ENCODE measurements at places on chromosomes 2 and 18.
A peak's percentile ranks its signal among the peaks of the same experiment; 100 is the strongest.

- DNase-seq: no peak
Observed at GRCh38 chr18:23353459-23353858, 99.6 kb upstream of the RIOK3 start.

- DNase-seq: no peak
Observed at GRCh38 chr2:133871545-133872209, 303.4 kb upstream of the NCKAP5 start.

DNA sequence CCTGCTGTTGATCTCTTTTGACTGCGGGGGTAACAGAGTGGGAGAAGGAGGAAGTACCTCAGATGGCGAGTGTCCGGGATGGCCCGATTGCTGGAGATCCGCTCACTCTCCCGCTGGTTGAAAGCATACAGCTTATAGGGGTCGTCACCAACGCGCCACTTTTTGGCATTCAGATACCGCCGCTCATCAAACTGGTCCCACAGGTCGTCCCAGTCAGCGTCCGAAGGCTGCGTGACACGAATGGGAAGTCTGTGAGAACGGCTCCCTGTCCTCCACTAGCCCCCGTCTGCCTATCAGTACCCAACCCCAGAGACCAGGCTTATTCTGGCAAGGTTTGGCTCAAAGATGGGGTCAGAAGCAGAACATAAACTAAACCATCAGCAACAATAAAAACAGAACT is 145.5 kb downstream of the GALNT14 start:
- no peak for DNase-seq

- no peak for DNase-seq
Observed at GRCh38 chr2:118613737-118614136, 233.7 kb downstream of the EN1 start.

DNA sequence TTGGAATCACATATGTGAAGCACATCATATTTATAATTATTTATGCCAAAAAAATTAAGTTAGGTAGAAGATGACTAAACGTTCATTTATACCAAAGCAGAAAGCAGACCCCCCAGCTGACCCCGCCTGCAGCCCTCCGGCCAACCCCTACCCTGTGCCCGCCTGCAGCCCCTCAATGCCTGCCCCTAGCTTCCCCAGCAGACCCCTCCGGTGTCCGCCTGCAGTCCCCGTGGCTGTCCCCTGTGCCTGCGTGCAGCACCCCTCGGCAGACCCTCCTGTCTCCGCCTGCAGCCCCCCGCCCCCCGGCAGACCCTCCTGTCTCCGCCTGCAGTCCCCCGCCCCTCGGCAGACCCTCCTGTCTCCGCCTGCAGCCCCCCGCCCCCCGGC is 136.2 kb downstream of the NFATC1 start:
- DNase-seq: no peak

GRCh38 chr2:11094021-11094810 is 61.1 kb upstream of the SLC66A3 start:
- no peak for DNase-seq

DNA sequence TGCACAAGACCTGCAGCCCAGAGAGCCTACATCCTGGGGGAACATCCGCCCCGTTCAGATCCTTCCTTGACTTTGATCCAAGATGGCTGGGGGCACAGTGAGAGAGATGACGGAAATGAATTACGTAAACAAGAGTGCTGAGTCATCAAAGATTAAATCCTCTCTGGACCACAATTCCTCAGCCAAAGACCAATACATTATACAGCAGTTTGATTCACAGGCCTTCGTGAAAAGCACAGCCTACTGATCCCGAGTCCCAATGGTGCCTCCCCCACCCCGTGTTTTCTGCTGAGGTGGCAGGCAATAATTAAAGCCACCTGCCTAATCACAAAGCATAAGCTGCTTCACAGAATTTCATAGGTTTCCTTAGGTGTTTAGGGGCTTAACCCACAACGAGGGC is 43.0 kb downstream of the MYO5B start:
- DNase-seq: no peak

DNA sequence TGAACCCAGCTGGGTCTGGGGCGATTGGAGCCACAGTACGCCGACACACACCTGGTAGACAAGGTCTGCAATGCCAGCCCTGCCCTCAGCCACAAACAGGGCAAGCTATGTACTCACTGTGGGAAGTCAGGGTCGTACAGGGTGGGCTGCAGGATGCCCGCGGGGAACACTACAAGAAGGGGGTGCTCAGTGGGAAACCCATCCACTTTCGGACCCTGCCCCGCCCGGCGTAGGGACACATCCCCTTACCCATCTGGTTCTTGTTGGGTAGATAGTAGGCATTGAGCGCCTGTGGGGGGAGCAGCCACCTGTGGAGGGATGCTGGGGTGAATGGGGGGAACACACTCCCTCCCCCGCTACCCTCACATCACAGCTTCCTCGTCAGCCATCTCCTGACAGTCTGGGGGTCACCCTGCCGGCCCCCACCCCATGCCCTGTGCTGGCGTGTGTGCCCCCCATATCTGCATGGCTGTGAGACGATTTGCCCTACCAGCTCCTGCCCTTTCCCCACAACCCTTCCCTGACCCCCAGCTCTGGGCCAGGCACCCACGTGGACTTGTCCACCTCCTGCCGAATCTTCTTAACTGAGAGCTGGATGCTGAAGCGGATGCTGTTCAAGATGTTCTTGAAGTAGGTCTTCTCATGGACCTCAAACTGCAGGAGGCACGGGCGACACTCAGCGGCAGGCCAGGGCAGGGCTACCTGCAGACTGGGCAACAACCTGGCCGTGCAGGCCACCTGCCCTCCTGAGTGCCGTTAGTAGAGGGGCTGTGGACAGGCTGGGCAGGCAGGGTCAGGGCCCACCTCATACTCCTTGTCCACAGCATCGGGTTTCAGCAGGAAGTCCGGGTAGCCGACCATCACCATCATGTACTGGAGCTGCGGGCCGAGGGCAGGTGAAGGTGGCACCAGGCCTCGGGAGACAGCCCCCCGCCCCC is 5.1 kb downstream of the ECEL1 start:
- DNase-seq: no peak

- DNase-seq: no peak
Observed at GRCh38 chr2:26855466-26855865, 7.5 kb downstream of the DPYSL5 start.

- peak; percentile 40 for DNase-seq
Observed at GRCh38 chr2:88054782-88055370, 707 bp downstream of the KRCC1 start.

GRCh38 chr18:35890323-35890722 is 82.2 kb upstream of the RMP24 start:
- no peak for DNase-seq

DNA sequence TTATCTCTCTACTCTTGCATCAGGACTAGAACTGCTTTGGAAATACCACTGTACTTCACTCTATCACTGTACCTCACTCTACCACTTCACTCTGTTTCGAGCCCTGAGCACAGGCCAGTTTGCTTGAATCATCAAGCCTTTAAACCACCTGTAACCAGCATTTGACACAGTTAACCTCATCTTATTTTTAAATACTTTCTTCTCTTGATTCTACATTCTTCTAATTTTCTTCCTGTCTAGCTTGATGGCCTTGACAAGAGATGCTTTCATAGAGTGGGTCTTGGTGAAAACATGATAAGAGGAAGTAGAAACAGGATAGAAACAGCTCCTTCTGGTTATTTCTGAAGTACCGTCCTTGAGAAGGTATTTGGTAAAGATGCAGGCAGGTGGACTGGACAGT is 78.1 kb downstream of the SPIRE1 start:
- DNase-seq: no peak
